ENCODE measurements at places on chromosomes 1 and 21.

DNA sequence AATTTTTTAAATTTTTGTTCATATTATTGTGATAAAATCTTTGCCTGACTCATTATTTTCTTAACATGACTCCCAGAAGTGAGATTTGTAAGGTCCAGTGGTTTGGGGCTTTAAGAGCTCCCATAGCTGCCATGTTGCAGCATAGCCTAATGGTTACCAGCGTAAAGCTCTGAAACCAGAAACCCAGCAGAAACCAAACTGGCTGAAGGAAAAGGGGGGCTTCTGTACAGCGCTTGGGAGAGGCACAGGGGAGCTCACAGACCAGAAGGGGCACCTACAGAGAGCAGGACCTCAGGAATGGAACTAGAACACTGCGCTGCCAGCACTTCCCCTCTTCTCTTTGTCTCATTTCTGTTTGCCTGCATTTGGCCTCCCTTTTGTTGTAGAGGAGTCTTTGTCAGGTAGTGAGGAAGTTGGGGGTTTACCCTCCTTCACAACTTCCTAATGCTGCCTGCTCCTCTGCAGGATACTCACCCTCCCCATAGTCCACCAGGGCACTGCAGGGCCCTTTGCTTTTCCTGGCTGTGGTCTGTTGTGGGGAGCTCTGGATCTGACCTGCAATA, 2.6 kb upstream of the PYCR2 start:
- DNase-seq, result no peak

DNA sequence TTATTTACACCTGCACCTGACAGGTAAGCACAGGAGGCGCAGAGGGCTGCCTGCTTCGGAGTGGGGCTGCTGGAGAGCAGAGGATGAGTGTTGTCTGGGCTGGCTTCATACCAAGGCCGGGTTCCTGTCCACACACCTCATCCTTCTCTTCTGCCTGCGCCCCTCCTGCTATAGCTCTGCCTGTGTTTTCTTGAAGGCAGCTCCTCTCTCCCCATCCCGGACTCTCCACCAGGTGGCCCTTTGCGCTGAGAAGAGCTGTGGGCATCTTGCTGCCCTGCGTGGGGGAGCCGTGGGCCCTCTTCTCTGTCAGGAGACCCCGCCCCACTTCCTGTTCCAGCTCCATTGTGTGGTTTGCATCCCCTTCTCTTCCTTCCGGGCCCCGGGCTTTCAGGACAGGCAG, 35.0 kb downstream of the ARHGEF10L start:
- DNase-seq, result no peak

DNA sequence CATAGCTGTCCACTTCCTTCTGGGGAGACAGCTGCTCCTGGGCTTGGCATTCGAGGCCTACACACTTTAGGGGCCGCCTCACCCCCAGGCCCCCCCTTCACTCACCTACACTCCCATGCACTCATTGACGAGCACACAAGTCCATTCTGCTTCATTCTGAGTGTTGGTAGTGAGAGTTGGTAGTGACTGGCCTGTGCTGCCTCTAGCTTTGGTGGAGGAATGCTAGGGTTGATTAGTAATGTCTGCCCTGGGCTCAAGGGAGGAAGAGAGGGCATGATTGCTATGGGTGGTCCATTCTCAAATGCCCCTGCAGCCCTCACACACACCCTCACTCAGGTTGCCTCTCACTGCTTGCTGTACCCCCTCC, 30.4 kb downstream of the TRIM11 start:
- no peak for DNase-seq

DNA sequence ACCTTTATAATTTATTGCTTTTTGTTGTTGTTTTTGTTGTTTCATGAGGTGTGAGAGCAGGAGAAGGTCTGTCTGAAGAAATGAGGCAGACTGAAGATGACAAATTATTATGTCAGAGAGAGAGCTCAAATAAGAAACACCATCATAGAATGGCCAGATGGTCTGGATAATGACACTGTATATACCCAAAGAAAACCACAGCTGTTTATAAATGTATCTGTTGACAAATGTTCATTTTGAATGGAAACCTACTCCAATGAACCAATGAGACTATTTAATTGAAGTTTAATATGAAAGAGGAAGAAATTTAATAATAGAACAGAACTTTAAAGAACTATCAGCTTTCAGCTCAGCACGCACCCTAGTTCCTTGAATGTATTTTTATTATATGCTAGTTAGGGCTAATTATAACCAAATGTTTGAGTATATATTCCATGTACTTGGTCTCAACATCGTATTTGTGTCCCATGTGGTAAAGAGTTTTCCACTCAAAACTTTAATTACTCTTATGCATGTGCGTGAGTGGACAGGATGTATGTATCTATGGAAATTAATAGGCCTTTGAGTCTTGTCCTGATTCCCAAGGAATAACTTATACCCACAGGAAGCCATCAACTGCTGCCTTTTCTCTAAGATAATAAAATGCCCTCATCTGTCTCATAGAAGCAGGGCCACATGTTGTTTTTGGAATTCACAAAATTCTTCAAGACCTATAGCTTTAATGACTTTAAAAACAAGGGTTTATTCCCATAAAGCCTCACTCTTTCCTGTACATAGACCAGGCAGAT, 202.7 kb downstream of the KCNK2 start:
- no peak for DNase-seq

- no peak for DNase-seq
Observed at GRCh38 chr1:13435458-13435857, 25.2 kb downstream of the PRAMEF20 start.

DNA sequence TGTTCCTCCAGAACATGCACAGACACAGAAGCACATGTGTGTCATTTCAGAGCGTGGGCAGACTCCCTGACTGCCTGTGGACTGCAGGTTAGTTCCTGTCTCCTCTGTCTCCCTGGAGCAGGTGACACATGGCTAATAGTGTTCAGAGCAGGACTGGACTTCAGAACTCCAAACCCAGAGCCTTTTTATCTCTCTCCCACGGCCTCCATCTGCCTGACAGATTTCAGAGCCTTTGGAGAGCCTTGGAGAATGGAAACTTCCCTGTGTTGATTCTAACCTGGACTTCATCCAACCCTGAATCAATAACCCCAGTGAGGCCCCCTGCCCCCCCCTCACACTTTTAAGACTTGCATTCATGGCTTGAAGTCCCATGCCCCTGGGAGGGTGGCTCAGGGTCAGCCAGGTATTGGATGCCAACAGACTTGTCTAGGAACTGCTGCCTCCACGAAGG, 44.4 kb downstream of the C1orf198 start:
- no peak for DNase-seq

- no peak for DNase-seq
Observed at GRCh38 chr21:44299458-44300261, at the start of gene PFKL. PFKL (plus strand) TSS chr21:44300053; CDS start chr21:44300106, 53 bp downstream.

- DNase-seq, result no peak
Observed at GRCh38 chr1:223142269-223142668, 779 bp downstream of the TLR5 start.

- DNase-seq, result no peak
Observed at GRCh38 chr1:9145021-9145668, 16.2 kb upstream of the GPR157 start.

- no peak for DNase-seq
Observed at GRCh38 chr21:25563361-25564116, 43.7 kb downstream of the MRPL39 start.

GRCh38 chr1:22778862-22779520, 68.4 kb downstream of the EPHB2 start:
- DNase-seq, result no peak

- DNase-seq, result no peak
Observed at GRCh38 chr21:18168108-18168507, 76.5 kb upstream of the CHODL start.

GRCh38 chr1:47409311-47410067, 6.6 kb upstream of the FOXE3 start:
- no peak for DNase-seq

- no peak for DNase-seq
Observed at GRCh38 chr1:59346429-59346828, 49.5 kb downstream of the FGGY start.

GRCh38 chr1:66119148-66119547, 326.5 kb downstream of the PDE4B start:
- DNase-seq, result no peak

DNA sequence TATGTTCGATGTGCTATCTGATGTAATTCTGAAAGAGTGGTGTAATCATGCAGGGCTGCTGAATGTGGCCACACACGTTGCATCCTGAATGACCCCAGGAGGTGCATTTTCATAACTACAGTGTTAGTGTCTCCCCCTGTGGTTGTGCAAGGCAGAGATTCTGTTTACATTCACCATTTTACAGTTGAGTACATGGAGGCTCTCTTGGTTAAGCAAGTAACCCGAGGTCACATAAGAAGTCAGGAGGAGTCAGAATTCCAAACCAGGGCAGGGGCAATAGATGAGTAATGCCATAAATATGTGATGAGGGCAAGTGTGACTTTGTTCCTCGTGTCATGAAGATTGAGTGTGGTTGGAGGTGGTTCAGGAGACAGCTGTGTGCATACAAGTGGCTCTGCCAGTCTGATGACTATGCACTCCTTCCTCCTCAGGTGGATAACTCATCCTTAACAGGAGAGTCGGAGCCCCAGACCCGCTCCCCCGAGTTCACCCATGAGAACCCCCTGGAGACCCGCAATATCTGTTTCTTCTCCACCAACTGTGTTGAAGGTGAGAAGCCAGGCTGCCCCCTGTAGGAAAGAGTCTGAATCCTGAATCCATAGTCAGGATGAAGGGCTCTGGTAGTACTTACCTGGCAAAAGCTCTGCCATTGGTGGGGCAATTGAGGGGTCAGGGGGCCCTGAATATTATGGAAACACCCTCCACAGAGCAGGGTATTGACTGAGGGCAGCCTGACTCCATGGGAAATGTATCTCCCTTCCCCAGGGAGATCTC, 9.3 kb downstream of the ATP1A2 start:
- DNase-seq, result no peak

GRCh38 chr1:222852326-222852725, 37.5 kb downstream of the DISP1 start:
- no peak for DNase-seq

GRCh38 chr1:201212461-201213055, 21.9 kb downstream of the IGFN1 start:
- no peak for DNase-seq

DNA sequence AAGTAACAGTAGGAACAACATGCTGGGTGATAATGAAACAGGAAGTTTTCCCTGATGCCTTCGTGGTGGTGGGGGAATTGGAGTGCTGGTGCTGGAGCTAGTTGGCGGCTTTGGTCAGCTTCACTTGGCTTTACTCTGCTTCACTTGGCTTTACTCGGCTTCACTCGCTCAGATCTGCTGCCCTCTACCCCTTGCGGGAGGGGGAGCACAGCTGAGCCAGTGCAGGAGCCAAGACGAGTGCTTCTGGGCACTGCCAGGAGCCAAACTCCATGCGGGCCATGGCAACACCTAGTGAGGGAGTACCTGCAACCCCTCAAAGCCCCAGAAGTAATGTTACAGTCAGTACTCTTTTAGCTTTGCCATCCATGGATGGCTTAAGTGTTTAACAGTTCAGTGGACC, 10.6 kb upstream of the PRKACB start:
- no peak for DNase-seq

DNA sequence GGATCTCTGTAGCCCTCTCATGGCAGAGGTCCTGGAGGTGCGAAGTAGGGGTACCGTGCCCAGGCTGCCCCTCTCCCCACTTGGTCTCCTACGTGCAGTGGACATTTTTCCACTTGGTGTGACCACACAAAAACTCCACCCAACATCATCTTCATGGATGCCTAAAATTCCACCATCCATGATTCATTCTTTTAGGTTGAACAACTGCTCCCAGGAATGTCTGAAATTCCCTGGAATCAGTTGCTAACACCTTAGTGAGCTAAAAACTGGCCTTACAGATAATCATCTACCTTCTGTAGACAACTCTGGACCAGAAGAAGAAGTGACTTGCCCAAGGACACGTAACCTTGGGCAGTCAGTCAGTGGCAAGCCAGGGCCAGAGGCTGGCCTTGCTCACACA, 32.1 kb upstream of the CLIC4 start:
- no peak for DNase-seq

DNA sequence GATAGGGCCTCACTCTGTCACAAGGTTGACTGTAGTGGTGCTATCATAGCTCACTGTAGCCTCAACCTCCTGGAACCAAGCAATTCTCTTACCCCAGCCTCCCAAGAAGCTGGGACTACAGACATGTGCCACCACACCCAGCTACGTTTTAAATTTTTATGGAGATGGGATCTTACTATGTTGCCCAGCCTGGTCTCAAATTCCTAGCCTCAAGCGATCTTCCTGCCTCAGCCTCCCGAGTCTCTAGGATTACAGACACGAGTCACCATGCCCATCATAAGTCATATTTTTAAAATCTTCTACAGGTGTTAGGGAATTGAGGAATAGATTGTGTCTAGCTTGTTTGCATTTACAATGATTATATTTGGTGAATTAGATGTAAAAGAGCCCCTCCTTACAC, 127.0 kb downstream of the CCDC185 start:
- DNase-seq, result no peak

- DNase-seq, result no peak
Observed at GRCh38 chr1:24925082-24925779, 4.8 kb downstream of the RUNX3 start.

- DNase-seq, result no peak
Observed at GRCh38 chr1:86322241-86322640, 73.9 kb downstream of the ODF2L start.

GRCh38 chr1:96978444-96978843, 256.9 kb downstream of the PTBP2 start:
- no peak for DNase-seq

DNA sequence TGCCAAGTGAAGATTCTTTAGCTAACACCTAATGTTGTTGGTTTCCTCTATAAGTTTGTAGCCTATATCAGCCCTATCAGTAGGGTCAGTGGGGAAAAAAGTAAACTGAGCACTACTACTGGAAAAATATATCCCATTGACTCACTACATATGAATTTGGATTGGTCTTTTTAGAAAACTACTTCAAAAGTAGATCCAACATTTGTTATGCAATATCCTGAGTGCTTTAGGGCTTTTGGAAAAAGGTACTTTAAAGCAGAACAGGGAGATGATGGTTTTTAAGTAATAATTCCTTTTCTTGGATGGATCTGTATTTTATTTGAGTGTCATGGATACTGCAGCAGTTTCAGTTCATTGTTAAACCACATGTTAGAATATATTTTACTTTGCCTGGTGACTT, 7.1 kb downstream of the C1orf21 start:
- no peak for DNase-seq

DNA sequence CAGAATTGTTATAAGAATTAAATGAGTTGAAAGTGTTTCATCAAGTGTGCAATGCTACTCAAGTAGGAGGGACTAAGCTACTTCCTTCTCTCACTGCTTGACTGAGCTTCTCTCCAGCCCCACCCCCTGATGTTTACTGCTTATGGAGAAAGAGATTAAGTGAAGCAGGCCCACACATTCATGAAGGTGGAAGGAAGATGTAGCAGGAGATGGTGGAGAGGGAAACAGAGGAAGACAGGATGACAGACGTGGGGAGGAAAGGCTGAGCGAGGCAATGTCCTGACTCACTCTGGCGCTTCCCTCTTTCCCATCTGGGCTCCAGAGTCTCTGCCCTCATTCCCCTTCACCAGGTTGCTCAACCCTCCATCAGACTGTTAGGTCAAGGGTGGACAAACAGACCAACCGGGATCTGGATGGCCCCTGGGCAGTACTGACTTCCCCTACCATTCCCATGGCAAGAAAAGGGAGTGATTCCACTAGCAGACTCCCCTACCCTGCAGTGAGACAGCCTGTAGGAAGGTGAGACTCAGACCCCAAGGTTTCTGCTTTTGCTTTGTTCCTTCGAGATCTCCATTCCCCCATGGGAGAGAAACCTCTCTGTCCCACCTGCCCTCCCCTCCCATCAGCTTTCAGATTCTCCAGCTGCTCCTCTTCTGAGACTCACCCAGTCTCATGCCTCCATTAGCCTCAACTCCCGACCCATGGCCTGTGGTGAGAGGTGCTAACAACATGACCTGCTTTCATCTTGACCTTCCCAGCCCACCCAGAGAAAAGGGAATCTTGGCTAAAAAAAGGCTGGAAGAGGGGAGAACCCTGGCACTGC, 3.1 kb upstream of the ARHGEF2 start:
- DNase-seq, result no peak

All from NCI-H2081 treated with DMSO at 0.1 percent for 48 hours (cell line).